ENCODE measurements at places on chromosomes 12 and 14.

DNA sequence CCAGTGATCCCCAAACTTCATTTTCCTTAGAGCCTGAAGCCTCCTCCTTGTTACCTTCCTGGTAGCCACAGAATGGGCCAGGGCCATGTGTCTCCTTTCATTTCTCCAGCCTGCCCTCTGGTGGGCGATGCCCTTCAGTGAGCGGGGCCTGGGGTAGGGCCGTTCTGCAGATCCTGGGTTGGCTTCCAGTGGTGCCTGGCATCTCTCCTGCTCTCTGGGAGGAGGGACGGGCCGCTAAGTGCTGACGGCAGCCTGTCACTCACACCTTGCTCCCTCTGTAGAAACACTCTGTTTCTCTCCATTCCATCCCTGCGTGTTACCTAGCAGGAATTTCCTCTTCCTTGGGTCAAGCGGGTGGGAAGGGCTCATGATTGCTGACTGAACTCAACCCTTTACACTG is 232.1 kb downstream of the CACNA1C start:
- no peak for DNase-seq

GRCh38 chr12:103368167-103368566 is 127.6 kb downstream of the C12orf42 start:
- DNase-seq: no peak

GRCh38 chr14:81275305-81276072 is 54.7 kb upstream of the GTF2A1 start:
- no peak for DNase-seq

- DNase-seq: no peak
Observed at GRCh38 chr12:49925433-49926204, 21.9 kb upstream of the FAIM2 start.

DNA sequence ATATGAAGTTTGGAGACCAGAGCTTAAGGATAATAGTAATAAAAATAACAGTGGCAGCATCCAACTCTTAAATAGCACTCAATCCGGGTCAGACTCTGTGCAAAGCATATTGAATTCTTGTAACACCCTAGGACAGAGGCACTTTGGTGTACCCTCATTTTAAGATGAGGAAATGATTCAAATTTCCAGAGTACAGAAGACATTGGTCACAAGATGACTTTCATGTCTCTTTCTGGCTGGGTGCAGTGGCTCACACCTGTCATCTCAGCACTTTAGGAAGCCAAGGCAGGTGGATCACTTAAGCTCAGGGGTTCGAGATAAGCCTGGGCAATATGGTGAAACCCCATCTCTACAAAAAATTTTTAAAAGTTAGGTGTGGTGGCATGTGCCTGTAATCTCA is 235.8 kb downstream of the SLC15A4 start:
- no peak for DNase-seq

DNA sequence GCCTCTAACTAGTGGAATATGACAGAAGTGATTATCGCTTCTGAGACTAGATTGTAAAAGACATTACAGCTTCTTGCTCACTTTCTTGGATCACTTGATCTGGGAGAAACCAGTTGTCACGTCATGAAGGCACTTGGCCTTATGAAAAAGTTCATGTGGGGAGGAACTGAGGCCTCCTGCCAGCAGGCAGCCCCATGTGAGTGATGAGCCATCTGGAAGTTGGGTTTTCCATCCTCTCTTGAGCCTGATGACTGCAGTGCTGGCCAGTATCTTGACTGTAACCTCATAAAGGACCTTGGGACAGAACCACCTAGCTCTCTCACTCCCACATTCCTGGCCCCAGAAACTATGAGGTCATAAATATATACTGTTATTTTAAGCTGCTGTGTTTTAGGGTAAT is 28.0 kb downstream of the TTLL5 start:
- no peak for DNase-seq
